ENCODE measurements at places on chromosomes 6 and 20.

DNA sequence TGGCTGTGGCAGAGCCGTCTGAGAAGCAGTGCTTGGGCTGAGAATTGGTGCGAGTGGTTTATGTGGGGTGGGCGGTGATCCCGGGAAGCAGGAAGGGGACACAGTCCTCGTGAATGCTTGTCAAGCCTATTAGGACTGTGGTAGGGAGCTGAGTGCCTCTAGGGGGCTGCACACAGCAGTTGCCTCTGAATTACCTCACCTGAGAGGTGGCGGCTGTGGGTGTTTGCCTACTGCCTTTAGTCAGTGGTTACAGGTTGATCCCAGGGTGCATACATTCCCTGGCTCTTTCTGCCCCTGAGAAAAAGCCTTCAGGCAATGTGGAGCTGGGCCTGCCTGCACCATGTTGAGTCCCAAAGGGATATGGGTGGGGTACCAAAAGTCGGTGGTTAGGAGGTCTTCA is 5.2 kb downstream of the AP5S1 start:
- DNase-seq = no peak

DNA sequence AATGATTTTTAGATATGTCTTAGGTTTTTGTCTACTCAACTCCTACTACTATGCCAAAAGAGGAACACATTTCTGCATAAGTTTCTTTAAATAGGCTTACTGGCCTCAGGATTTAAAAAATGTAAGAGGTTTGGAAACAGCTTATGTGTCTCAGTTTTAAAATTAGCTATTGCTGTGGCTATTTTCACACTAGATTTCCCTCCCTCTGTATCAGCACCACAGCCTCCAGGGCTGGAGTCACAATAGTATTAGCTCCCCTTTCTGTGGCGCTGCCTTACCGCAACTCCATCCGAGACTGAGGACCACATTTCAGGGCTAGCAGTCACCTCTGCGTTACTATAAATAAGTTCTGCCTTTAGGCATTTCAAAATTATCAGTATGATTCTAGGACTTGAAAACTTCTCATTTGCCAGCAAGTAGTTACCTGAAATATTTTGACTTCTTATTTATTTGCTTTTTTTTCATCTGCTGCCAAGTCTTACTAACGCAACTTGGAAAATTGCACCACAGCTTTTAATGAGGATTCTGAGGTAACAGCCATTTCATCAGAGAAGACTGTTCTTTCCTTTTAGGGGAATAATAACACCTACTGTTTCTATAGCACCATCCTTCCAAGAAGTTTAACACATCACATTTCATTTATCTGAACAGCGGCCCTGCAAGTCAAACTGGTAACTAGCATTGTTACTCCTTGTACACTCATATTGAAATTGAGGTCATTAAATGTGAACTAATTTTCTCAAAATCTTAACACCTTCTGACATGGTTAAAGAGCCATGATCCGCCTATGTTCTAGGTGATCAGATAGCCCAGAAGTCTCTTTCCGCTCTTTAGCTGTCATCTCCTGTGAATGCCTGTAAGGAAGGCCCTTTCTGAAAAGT is 105.9 kb downstream of the GJA10 start:
- DNase-seq = no peak

GRCh38 chr6:4009486-4009885 is 69.5 kb downstream of the FAM217A start:
- DNase-seq = no peak

- DNase-seq = no peak
Measured at GRCh38 chr6:41781366-41781730, 766 bp downstream of the PRICKLE4 start.

DNA sequence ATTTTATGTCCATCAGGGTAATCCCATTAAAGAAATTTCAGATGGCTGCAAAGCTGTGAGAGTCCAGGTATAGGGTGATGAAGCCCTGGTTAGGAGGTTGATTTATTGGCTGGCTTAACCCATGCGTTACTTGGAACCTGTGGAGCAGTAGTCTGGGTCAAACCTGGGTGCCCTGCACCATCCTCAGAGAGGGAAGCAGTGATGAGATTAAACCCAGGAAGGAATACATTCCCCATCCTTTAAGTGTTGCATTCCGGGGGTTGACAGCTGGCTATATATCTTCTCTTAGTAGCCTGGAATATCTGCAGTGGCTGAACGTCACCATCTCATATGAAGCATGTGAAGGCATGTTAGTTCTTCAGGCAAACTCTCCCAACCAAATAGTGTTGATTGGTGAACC is 44.9 kb upstream of the JAG1 start:
- no peak for DNase-seq

GRCh38 chr20:32832664-32833063 is 12.9 kb downstream of the MAPRE1 start:
- DNase-seq = no peak

DNA sequence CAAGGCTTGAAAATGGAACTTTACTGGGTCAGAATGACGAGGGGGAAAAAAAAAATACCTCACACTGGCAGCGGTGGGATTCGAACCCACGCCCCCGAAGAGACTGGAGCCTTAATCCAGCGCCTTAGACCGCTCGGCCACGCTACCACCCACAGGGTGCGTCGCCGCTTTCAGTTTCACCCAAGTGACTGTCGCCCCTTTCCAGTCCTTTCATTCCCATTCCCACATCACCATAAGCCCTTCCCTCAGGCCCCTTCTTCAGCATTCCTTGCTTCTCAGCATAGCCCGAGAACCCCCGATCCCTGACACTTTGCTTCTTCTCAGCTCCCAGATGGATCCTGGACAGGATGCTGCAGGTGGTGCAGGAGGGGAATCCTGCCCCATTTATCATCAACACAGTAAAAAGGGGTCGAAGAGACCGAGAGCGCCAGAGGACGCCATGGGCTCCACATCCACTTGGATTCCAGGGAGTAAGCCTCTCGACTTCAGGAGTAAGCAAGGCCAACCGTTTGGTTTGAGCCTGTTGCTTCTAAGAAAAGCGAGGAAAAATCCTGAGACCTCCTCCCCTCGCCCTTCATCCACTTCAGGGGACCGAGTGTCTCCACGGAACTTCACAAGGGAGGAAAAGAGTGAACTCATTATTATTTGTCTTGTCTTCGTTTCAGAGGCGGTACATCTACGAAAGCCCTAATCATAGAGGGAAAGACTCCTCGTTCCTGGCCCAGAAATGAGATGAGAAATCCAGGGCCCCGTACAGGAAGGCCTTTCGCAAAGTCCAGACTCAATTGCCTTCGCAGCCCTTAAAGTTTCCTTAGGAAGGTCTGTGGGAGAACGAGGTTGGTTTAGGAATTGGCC is 20.0 kb upstream of the TRIM27 start:
- DNase-seq = peak; percentile 59

DNA sequence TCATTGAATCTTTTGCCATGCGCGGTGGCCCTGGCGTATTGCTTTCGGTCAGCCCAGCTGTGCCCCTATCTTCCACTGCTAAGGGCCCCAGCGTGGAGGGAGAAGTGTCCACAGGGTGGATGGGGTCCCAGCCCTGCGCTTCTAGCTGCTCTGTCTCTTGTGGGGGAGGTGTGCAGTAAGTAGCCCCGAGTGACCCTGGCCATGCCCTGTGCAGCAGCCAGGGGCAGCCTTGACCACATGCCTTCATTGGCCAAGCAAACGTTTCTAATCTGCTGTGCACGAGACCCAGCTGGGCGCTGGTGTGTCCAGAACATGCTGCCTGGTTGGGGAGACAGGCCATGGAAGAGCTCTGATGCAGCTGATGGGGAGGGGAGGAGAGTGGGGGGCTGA is 13.6 kb downstream of the TMEM181 start:
- no peak for DNase-seq

DNA sequence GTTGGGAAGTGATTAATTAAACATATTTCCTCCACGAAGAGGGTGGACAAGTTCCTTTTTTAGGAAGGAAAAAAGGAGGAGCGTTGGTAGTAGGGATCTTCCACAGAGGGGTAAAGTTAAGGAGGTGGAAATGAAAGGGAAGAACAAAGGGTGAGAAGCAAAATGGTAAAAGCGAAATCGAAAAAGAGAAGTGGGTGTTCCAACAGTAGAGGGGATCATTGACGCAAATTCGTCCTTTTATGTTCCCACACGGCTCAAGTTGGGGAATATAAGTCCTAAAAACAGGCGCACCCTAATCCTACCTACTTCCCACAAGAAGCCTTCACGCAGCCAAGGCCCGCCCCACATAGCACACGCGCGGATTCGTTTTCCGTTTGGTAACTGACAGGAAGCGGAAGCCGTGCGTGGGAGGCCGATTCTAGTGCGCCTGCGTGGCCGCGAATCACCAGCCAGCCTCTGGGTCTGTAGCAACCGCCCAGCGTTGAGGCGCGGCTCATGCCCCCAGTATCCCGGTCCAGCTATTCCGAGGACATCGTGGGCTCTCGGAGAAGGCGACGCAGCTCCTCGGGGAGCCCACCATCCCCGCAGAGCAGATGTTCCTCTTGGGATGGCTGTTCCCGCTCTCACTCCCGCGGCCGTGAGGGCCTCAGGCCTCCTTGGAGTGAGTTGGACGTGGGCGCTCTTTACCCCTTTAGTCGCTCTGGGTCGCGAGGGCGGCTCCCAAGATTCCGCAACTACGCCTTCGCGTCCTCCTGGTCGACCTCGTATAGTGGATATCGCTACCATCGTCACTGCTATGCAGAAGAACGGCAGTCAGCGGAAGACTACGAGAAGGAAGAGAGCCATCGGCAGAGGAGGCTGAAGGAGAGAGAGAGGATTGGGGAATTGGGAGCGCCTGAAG is at the start of gene NKAPL:
Gene NKAPL (plus strand): TSS at position 421 of the 901 bp plus-strand sequence. CDS start 75 bp downstream, at position 496.
- DNase-seq = peak; percentile 63
